Inflammatory macrophage (primary cell): ENCODE measurements at places on chromosomes 5 and 9.
A peak's percentile ranks its signal among the peaks of the same experiment; 100 is the strongest.

DNA sequence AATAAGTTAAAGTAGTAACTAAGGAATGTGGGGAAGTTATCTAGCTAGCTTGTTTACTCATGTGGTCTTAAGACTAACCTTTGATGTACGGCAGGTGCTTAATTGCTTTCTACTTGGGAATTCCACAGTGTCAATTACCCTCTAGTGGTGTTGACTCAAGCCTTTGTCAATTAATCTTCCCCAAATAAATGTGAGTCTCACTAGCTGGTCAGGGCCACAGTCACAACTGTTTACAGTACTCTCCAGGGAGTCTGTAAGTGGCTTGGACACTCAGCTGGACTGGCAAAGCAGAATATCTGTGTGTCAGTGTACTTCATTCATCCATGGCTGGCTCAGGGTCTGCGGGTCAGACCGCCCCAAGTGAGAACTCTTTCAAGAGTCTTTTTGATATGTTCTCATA is 30.8 kb downstream of the SMIM3 start:
- DNase-seq, result no peak

DNA sequence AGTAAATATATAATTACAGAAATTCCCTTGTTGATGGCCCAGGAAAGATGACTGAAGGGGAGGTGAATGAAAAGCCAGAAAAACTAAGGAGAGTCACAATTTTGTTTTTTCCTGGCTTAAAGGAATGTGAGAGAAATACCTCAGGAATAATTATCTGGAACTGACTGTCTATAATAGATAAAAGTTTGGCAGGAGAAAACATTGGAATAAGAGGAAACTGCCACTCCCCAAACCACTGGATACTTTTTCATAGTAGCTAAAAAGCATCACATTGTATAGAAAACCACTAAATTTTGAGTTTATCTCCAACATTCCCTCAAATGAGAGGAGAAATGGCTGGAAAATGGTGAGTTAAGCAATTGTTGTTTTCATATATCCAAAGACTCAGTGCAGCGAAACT is 326.0 kb downstream of the NPR3 start:
- no peak for DNase-seq

DNA sequence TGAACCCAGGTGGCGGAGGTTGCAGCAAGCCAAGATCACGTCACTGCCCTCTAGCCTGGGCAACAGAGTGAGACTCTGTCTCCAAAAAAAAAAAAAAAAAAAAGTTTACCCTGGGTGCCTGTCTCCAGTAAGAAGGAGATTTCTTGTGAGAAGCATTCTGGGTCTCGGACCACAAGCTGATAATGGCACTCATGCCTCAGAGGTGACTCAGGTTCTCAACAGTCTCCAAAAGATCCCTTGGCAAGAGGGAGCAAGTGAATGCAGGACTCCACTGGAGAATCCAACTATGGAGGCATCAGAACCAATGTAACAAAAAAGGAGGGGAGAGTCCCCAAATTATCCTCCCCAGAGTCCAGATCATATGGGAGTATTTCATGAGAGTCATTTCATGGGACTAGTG is 106.0 kb upstream of the LRRTM2 start:
- no peak for DNase-seq

GRCh38 chr9:93125331-93125894 is 8.6 kb downstream of the NINJ1 start:
- no peak for DNase-seq

- no peak for DNase-seq
These were observed 10.2 kb upstream of the GABRP start for GRCh38 chr5:170773024-170773985.

DNA sequence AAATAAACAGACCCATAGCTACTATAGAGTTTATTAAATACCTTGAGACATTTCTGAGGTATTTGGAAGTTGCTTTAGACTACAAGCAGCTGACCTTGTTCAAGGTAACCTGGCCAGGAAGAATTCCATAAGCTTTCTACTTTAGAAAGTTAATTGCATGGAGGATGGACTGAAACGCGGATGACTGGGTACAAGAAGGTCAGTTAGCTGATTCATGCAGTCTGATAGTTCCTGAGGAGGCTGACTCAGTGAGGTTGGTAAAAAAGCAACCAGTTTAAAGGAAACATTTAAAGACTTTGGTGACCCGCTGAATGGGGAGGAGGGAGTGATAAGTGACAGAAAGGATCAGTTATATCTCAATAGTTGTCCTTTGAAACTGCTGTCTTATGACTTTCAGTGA is 670.1 kb upstream of the CDH9 start:
- DNase-seq, result no peak

DNA sequence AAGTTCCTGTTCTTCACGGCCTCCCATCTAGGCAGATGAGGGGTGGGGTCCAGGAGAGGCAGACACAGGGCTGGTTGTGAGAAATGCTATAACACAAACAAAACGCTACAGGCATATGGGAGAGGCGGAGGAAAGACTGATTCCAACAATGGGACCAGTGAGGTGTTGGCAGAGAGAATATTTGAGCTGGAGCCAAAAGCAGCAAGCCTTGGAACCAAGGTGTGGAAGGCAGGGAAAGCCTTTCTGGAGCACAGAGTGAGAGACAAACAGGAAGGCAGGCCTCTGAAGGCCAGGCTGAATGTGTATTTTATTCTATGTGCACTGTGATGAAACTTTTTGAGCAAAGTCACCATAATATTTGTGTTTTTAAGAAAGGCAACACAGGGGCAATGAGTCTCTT is 2.9 kb downstream of the ATPSCKMT start:
- no peak for DNase-seq

DNA sequence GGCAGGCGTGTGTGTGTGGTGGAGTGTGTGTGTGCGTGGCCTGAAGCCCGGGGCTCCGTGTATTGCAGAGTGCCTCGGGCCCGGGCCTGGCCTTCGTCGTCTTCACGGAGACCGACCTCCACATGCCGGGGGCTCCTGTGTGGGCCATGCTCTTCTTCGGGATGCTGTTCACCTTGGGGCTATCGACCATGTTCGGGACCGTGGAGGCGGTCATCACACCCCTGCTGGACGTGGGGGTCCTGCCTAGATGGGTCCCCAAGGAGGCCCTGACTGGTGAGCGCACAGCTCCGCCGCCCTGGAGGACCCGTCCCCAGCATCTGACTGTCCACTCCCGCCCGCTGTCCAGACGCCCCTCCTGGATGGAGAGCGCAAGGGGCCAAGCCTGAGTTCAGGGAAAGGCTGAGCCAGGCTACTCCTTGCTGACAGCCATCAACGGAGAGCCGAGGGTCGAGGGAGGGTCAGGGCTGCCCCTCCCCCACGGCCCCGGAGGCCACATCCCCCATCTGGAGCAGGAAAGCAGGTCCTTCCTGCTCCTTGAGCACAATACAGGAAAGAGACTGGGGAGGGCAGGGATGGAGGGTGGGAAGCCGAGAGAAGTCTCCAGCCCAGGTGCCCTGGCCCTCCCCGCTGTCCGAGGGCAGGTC is 18.4 kb downstream of the SLC6A18 start:
- no peak for DNase-seq

DNA sequence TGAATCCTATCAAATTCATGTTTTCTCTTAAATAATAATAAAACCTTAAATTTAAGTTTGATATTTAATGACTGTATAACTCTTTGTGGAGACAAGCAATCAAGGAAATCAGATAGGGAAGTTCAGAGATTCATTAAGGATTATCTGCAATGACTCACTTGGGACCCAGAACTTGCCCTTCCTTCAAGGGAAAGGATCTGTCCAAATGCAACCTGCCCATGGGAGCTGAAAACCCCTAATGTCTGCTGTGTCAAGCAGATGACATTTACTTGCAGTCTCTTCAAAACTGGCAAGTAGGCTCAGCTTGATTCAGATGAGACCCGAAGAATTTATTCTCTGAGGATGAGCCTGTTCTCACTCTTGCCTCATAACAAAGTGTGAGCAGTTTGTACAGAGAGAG is 1577.6 kb downstream of the EFNA5 start:
- no peak for DNase-seq

DNA sequence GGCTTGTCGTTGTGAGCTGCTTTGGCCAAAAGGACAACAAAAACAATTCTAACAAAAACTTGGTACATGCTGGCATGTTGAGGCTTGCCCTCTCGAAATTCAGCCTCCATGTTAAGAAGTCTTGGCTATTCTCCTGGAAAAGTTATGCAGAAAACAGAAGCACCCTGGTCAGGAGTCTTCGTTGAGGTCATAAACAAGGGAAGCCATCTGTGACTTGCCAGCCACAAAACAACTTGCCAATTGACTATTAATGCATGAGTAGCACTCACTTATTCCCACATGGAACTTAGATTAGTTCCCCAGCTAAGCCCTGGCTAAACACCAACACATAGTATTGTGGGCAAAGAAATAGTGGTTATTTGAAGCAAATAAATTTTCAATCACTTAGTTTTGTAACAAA is 521.0 kb upstream of the CHD1 start:
- DNase-seq, result no peak

DNA sequence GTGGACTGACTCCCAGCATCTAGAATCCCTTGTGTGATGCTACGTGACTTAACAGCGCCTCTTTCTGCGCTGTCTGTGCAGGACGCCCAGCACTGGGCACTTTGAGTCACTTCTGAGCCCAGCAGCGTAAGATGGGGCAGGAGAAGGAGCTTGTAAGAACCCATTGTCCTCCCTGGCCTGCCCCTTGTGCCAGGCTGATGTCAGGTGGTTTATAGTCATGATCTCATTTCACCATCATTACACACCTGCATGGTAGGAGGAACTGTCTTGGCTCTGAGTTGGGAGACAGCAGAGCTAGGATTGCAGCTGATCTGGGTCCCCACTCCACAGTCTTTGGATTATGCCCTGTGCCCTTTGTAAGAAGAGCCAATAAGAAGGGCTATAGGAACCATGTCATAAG is 12.2 kb downstream of the ERGIC1 start:
- DNase-seq, result no peak

DNA sequence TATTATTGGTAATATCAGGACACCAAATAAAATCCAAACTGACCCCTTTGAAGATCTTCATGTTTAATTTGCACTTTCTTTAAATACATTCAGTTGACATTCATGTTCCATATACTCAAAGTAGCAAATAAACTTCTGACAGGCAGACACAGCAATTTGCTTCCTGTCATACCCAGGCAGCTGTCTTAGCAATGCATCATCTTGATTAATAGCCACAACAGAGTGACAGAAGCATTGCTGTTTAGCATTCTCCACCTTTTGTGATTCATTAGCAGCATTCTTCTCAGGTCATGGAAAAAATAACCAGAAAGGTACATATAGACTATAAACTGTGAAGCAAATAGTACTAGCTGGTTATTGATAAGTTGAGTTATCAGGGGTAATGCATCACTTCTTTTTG is 366.8 kb downstream of the CYLC2 start:
- no peak for DNase-seq

DNA sequence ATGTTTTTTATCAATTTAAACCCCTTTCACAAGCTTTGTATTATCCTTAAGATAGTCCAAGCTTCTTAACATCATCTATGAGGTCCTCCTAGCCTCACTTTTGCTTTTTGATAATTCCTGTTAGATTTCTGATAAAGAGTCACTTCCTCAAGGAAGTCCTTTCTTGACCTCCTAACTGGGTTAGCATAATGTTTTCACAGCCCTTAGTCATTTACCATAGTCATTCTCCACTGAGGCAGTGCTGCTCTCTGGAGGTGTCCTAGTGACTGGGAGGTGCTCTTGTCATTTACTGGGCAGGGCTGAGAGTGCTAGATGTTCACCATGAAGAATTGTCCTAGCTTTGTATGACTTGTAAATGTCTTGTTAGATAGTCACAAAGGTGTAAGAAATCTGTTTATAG is 26.4 kb downstream of the TNPO1 start:
- peak; percentile 80 for DNase-seq

DNA sequence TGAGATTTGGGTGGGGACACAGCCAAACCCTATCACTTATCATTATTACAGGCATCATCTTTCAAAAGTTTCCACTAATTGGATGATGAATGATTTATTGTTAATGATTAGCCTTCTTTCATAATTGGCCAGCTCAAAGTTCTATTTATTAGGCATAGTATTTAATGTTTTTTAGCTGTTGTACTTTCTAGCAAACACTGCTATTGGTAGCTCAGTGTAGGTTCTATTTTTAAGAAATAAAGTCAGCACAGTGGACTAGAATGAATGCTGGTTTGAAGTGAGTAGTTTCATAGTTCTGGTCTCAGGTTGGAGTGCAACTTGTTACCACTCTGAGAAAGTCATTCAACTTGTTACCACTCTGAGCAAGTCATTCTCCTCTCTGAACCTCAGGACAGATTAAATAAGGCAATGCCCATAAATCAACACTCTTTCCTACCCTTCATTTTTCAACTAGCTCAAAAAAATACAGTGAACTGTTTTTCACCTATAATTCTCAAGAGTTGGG is 46.9 kb downstream of the JAKMIP2 start:
- DNase-seq, result no peak

GRCh38 chr9:15606643-15607472 is 54.0 kb downstream of the CCDC171 start:
- peak; percentile 74 for DNase-seq

DNA sequence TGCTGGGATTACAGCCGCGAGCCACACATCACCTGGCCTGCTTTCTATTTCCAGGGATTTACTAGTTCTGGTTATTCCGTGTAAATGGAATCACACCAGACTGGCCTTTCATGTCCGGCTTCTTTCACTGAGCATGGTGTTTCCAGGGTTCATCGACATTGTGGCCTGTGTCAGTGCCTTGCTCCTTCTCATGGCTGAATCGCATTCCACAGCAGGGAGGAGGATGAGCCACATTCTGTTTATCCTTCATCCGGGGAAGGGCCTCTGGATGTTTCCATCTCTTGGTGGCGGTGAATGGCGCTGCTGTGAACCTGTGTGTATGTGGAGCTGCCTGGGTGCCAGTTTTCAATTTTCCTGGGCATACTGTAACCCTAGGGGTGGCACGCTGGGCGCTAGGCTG is 58.7 kb upstream of the RNU6ATAC start:
- DNase-seq, result no peak

- DNase-seq, result peak; percentile 50
These were observed 89.0 kb upstream of the MAP1B start for GRCh38 chr5:72018143-72018803.

DNA sequence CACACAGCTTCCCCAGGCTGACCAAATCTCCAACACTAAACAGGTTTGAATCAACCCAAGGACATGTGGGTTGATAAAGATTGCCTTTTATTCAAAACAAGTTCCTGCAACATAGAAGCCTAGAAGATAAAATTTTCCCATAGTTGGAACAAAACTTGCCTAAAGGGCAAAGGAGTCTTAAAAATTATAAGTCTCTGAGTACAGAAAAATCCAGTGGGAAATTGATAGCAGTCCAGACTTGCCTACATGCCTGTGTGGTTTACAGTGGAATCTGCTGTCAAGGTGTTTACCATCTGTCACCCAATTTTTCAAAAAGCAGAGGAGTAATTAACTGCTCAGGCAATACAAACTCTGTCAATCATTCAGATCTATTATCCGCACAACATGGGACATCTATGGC is 168.2 kb downstream of the PPP2R2B start:
- DNase-seq, result no peak

- no peak for DNase-seq
These were observed 112.8 kb downstream of the FANCC start for GRCh38 chr9:95204710-95205109.

DNA sequence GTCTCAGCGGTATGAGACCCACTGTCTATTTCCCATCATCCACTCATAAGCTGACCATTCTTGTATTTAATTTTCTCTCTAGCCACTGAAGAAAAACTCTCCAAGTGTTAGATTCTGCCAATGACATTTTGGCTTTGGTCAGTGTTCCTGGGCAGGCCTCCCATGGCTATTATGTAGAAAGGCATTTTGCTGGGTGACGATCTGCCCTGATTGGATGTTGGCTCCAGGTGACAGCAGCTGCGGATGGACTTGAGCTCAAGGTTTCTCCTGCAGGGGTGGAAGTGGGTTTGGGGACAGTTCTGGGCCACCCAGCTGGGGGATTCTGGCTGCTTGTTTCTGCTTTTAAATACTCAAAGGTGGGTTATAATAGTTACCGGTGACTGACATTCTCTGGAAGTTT is 31.6 kb downstream of the ACSL6 start:
- DNase-seq, result no peak
